ENCODE measurements at places on chromosomes 11 and 22.

- DNase-seq, result no peak
These were observed 496.0 kb upstream of the LARGE1 start for GRCh38 chr22:34416022-34416860.

- no peak for DNase-seq
These were observed 27.4 kb upstream of the PLET1 start for GRCh38 chr11:112288021-112288420.

- no peak for DNase-seq
These were observed 5.1 kb upstream of the B4GALNT4 start for GRCh38 chr11:363948-364761.

GRCh38 chr11:68328374-68329091 lies 16.1 kb downstream of the LRP5 start:
- no peak for DNase-seq

- no peak for DNase-seq
These were observed 80.1 kb downstream of the PRMT3 start for GRCh38 chr11:20467487-20468185.

DNA sequence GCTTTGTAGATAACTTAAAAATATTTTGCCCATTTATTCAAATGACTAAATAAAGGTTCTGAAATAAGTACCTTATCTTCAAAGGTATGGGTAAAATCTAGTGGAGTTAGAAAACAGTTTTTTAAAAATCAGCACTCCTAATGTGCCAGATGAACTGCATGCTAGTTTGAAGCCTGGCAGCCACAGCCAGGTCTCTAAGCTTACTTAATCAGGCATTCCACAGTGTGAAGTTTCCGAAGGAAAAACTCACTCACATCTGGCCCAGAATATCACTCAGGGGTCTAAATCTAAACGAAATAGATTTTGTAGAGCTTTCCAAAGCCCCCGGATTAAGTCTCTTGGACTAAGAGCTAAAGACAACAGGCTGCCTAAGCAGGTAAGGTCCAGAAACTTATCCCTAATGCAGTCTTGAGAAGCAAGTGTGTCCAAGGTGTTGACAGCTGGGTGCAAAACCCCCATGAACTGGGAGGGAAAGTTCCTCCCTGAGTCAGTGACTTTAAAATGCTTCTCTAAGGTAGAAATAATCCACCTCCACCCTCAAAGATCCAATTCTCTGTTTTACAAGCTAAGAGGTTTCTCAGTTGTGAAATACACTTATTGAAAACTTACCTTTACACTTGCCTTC lies 157.6 kb downstream of the FCHSD2 start:
- no peak for DNase-seq

- DNase-seq, result no peak
These were observed 37.6 kb upstream of the MTNR1B start for GRCh38 chr11:92931746-92932422.

GRCh38 chr11:19891022-19891421 lies 178.4 kb downstream of the NAV2 start:
- DNase-seq, result no peak

GRCh38 chr22:41625577-41625976 lies 4.5 kb downstream of the XRCC6 start:
- no peak for DNase-seq

DNA sequence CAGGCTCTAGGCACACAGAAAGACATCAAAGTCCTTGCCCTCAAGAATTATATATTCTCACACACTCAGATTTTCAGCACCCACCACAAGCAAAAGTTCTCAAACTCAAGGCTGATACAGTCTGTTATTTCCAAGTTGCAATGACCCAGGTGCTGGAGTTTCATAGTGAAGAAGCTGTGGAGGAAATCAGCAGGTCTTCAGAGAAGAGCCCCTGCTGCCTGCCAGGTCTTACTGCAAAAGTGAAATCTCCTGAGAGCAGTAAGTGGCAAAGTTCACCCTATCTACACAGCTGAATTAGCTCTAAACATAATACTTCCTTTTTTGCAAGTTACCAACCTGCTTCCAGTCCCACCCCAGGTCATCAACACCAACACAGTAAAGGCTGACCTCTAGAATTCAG lies 64.6 kb downstream of the RPL27A start:
- no peak for DNase-seq

DNA sequence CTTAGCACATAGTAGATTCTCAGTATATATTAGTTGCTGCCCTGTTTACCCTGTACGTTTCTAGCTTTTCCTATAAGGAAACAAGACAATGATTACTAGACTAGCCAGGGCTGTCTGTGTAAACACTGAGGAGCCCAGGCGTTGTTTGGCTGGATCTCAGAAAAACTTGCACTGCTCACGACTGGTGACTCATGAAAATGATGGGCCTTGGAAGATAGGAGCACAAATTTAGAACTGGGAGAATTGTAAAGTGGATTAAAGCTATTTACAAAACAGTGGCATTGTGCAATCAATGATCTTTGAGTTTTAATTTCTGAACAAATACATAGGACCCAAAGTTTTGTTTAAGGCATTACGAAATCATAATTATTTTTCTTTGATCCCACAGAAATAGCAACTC lies 276.9 kb downstream of the FAM76B start:
- no peak for DNase-seq

GRCh38 chr11:93084727-93085505 lies 112.9 kb downstream of the SLC36A4 start:
- DNase-seq, result no peak

- no peak for DNase-seq
These were observed 12.7 kb upstream of the IL10RA start for GRCh38 chr11:117973503-117973860.

- no peak for DNase-seq
These were observed 374.7 kb downstream of the DDX10 start for GRCh38 chr11:109039611-109040010.

GRCh38 chr11:118180300-118180703 lies 3.9 kb upstream of the SCN2B start:
- DNase-seq, result no peak

DNA sequence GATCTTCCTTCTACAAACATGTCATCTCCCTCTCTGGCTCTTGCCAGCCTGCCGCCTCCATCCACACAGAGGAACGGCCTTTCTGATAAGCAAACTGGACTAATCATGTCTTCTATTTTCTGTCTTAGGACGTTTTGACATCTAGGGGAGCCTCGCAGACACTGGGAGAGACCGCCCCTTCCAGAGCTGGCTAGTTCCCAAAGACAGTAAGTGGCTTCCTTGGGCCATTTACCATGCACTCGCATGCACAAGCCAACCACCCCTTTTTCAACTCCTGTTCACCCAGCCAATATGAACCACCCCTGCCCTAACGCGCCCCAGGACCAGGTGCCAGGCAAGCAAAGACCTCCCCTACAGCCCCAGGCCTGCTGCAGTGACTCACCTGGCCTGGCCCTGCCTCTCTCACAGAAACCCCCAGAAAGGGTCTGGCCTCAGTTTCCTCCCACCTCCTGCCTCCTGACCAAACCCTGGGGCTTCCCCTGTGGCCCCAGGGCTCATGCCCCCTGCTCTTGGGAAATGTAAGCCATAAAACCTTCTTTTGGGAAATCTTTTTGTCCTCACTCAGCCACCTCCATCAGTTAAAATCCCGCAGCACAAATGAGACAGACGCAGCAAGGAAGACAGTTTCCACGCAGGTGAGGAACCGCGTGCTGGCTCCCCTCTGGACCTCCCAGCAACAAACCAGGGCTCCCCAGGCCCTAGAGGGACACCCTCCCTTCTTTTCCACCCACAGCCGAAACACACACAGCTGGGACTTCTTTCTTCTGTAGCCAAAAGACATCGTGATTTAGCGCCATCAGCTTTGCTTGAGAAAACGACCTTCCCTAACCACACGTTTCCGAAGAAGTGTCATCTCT lies 38.5 kb downstream of the SHANK2 start:
- no peak for DNase-seq

GRCh38 chr11:47603295-47603694 lies 9.1 kb upstream of the C1QTNF4 start:
- DNase-seq, result no peak

GRCh38 chr11:94746721-94747120 lies 21.4 kb upstream of the AMOTL1 start:
- no peak for DNase-seq

- no peak for DNase-seq
These were observed 121.7 kb downstream of the PARVA start for GRCh38 chr11:12499071-12499470.
